ENCODE measurements at places on chromosomes 16 and 17.
A peak's percentile ranks its signal among the peaks of the same experiment; 100 is the strongest.

- no peak for DNase-seq
Measured at GRCh38 chr16:80341263-80341662, 199.5 kb upstream of the DYNLRB2 start.

DNA sequence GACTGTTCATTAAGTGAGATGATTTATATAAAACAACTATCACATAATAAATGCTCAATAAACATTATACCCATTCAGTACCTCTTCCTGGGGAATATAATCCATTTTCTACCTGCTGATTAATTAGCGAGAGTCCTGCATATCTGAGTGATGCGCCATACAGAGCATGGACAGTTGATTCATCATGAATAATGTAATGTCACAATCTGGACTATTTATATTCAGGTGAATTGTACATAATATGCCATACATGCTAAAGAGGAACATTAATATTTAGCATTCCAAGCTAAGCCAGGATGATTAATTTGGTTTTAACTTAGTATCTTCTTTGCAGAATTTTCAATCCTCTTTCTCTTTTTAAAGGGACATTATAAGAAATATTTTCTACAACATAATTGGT, 362.0 kb upstream of the XYLT1 start:
- no peak for DNase-seq

- no peak for DNase-seq
Measured at GRCh38 chr16:72149676-72150464, 22.1 kb downstream of the PMFBP1 start.

GRCh38 chr16:259814-260253, 15.9 kb downstream of the RGS11 start:
- no peak for DNase-seq

DNA sequence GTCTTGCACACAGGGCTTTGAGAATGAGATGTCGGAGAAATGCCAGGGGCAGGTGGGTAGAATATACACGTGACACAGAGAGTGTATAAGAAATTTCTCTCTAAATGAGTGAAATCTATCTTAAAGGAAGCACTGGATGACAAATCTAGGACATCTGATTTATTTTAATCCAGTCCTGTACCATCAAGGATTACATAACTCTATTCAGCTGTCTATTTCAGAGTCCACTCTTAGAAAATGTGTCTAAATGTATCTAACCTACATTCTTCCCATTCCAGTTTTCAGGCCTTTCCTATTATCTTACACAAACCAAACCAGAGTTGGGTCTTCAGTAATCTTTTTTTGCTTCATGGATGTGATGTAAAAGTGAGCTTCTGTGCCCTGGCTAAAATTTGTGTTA, 181.9 kb downstream of the CNTNAP4 start:
- DNase-seq = no peak

DNA sequence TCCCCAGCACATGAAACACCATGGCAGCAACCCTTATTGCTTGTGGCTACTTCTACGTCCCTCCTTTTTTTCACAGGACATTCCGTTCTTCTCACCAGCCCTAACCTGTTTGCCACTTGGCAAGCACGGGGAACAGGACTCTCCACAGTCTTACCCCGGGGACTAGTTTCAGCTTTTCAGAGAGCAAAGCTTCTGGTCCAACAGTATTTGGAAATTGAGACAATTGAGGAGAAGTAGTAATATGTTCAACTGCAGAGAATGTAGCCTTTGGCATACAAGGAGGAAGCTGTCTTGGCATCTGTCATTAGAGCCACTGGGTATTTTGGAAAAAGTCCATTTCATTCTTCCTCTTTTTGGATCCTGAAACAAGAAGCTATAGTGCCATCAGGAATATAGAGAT, 65.7 kb downstream of the MAP2K6 start:
- peak; percentile 10 for DNase-seq

- no peak for DNase-seq
Measured at GRCh38 chr16:47938272-47938671, 217.5 kb downstream of the ABCC12 start.

DNA sequence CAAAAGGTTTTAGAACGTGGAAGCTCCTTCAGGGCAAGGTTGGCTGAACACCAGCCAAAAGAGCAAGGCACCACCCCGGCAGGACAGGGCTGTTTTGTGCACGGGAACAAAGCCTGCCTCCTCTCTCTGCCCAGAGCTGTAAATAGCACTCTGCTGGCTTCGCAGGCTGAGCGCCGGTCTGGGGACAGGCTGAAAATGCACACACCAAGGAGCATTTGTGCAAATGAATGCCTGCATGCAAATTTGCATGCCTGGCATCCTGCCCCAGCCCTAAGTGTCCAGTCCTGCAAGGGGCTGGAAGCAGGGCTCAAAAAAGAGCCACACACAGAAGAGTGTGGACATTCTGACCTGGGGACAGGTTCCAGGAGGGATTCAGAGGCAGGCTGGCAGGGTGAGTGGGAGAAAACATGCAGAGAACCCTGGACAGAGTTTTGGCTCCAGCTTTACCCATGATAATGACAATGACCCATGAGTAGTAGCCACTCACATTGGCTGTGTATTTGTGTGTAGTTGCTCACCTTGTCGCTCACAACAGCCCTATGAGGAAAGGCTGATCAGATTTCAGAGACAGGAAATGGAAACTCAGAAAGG, 11.7 kb downstream of the ABAT start:
- DNase-seq = peak; percentile 73

GRCh38 chr17:40696651-40697072, 6.9 kb downstream of the KRT24 start:
- no peak for DNase-seq

DNA sequence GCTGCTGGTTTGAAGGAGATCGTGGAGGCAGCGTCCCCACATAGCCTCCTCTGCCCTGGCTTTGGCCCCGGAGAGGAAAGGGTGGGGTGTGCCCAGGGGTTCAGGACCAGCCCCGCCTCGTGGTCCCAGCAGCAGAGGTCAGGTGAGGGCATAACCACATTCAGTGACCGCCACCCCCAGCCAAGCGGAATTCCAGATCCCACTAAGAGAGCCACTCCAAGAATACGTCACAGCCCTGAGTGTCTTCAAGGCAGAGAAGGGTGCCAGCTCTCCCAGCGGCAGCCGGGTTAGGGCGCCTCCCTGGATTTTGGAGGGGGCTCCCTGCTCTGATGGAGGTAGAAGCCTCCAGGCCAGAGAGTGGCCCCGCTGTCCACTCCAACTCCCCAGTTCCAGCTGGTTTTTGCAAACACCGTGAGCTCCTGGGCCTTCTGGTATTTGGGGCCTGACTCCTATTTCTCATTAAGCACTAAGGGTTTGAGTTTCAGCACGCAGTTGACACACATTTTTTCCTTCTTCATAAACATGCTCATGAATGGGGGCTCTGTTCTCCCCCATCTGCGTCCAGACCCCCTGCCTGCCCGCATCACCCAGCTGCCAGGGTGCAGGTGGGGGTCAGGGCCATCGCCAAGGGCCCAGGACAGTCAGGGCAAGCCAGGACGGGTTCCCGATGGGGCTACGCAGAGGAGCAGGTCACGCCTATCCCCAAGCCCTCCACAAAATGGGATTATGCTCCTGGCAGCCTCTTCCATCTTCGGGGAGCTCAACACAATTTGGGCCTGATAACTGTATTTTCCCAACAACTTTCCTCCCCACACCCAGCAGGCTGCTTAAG, 98.4 kb upstream of the PLCG2 start:
- no peak for DNase-seq

DNA sequence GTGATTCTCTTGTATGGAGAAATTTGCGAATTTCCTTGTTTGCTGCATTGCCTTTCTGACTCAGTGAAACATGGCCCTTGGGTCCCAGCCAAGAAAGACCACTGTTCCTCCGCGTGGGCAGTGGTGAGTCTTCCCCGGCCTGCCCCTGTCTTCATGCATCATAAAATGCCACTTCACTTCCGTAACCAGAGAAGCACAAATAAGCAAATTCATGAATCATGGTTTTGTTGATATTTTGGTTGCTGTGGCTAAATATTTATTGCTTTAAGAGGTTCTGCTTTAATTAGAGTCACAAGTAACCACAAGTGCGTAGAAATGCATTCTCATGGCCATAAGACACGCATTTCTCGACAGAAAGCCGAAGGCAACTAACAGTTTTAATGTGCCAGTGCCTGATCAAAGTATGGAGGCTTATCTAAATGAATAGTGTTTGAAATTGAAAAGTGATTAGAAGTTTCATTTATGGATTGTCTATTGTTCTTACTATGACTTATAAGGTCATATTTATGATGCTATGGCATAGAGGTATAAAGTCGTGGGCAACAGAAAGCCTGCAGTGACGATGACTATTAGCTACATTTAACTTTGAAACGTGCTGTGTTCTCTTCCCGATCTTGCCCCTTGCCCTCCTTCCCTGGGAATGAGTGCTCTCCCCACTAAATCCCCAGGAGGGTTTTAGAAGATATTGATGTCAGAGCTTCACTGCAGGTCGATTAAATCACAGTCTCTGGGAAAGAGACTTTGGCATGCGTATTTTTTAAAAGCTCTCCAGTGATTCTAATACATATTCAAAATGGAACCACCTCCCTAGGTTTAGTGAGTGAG, 76.0 kb downstream of the WIPI1 start:
- DNase-seq = no peak

- DNase-seq = no peak
Measured at GRCh38 chr17:202501-202951, 21.1 kb upstream of the DOC2B start.

DNA sequence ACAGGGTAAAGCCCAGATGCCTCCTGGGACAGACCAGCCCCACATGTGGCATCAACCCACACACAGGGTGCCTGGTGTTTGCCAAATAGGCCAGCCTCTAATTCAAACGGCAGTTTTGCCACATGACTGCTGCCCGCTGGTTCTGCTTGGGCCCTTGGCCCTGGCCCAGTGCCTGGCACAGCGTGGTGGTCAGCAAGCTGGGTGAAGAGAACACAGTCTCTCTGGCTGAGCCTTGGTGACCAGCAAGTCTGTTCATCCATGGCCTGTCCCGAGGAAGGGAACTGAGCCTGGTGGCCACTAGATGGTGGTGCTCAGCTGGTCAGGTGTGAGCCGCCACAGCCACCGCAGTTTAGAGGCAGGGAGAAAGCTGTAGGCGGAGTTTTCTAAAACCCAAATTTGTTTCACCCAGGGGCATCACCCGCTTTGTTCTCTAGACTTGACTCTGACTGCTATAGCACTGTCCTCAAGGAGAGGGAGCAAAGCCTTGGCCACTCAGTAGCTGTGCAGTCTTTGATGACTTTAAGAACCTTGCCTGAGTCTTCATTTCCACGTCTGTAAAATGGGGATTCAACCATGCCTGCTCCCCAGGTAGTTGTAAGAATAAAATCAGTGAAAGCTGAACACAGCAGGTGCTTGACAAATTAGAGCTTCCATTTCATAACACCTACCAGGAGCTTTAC, 4.7 kb upstream of the GFAP start:
- DNase-seq = peak; percentile 93

DNA sequence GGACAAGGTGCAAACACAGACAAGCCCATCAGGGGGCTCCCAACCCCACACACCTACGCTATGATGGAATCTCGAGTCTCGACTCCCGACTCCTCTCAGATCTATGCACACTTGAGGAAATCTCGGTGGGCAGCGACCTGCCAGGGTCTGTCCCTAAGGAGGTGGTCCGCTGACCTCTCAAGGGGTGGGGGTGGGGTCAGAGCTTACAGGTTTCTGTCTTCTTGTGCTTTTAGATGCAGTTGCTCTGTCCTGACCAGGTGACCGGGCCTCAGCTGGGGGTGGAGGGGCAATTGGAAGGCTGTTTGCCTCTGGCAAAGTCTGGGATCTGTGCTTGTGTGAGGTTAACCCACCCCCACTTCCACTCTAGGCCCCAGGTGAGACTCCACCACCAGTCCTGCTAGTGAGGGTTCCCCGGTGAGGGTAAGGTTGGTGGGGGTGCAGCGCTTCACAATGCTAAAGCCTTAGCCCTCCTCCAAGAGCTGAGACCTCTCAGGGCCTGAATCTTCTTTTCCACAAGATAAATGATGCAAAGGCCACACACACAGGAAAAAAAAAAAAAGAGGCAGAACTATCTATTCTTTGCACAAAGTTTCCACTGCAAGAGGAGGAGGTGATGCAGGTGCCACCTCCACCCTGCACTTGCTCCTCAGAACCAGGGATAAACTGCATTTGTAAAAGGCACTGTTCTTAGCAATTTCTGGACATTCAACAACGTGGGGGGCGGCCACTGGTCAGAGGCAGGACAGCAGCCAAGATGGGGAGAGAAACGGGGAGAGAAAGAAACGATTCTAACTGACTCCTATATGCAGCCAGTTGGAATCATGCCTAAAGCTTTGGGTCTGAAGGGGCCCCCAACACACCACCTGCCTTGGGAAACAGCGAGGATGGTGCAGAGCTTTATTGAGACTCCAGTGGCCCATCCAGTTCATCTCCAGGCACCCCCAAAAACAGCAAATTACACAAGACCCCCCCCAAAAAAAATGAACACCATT, 4.1 kb downstream of the CISD3 start:
- DNase-seq = no peak

DNA sequence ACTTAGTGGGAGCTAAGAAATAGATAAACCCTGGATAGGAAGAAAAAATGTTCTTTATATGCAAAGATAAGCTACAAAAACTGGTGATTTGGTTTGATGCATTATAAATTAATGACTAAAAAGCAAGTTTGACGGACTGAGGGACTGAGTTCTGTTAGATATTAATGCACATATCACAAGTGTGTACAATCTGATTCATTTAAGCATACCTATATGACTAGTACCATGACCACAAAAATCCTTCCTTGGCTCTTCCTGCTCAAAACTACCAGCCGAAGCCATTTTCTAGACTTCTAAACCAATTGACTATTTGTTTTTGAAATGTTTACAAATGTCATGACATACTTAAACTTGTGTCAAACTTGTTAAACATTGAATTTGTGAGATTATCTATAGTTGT, 374.5 kb upstream of the MON1B start:
- no peak for DNase-seq

DNA sequence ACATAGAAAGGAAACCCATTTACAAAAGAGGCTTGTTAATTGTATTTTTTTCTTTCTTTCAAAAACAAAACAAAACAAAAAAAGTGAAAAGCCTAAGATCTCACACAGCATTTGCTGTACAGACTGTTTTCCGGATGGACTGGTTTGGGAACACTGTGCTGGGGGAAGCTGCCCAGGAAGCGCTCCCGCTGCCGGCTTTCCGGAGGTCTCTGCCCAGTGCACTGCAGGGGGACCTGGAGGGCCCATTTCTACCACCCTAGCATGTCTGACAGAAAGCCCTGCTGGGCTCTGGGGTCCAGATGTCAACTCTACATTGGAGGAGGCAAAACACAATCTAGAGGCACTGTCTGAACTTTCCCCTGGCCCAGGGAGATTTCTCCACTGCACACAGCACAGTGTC, 26.3 kb upstream of the CLEC18B start:
- DNase-seq = no peak

All from Ammon's horn (tissue), 1 donor.